Activated CD4-positive, alpha-beta T cell treated with anti-CD3 and anti-CD28 coated beads for 24 hours (primary cell): ENCODE measurements at places on chromosomes 2 and 18.
A peak's percentile ranks its signal among the peaks of the same experiment; 100 is the strongest.

DNA sequence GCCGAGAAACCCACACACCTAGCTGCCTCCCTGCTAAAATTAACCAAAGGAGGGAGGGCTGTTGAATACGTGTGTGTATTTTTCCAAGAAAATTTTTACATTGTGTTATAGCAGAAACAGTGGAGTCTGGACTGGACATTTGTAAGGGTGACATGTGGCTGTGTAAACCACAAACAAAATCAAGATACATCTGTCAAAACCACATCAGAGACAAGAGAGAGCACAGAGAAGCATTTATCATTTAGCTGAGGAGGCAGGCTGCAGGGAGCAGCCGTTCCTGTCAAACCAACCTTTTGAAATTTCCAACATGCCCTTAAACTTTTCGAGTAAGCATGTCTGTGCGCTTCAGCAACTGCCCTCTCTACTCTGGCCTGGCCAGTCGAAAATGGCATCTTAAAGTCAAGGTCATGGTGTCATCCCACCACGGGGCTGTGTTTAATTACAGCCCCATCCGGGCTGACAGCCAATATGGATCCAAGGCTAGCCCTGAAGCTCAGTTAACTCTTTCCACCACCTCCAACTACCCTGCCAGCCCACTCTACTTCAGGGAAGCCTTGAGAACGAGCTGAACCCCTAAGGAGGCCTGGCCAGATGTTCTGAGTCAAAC lies 8.4 kb downstream of the BCL11A start:
- no peak for DNase-seq

GRCh38 chr2:33420726-33421125 lies 55.7 kb upstream of the RASGRP3 start:
- no peak for DNase-seq

GRCh38 chr2:222523783-222524544 lies 99.6 kb downstream of the SGPP2 start:
- no peak for DNase-seq

DNA sequence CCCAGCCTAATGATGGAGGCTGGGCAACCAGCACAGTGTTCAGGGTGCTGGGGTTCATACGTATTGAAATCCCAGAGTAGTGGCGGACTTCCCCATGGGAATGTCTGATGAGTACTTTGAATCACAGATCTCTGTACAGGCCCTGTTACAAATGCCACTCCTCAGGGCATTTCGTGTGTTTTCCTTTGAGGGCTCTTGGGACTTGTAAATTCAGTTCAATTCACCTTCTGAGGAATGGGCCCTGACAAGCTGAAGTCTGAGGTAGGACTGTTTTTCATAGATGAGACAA lies 288 bp upstream of the RDH14 start:
- no peak for DNase-seq

DNA sequence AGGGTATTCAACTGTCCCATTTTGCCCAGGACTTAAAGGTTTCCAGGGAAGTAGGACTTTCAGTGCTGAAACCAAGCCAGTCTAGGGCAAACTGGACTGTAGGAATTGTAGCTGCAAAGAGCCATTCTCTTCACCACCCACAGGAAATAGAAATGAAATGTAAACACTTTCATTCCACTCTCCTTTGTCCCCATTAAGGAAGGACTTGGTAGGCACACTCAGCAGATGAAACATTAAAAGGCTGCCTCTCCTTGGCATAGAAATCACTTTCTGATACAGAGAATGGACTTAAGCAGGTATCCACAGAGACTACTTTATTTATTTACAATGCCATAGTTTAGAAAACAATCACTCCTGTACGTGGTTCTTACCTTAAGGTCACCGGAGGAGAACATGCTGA lies 102.9 kb upstream of the CCDC195 start:
- no peak for DNase-seq

DNA sequence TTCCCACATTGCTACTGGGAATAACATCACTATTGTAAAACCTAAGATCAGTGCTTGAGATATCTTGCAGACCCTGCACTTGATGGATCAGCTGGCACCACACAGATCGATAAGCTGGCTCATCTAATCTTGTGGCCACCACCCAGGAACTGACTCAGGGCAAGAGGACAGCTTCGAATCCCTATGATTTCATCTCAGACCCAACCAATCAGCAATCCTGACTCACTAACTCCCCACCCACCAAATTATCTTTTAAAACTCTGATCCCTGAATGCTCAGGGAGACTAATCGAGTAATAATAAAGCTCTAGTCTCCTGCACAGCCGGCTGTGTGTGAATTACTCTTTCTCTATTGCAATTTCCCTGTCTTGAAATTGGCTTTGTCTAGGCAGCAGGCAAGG lies 11.3 kb upstream of the TEX44 start:
- no peak for DNase-seq

DNA sequence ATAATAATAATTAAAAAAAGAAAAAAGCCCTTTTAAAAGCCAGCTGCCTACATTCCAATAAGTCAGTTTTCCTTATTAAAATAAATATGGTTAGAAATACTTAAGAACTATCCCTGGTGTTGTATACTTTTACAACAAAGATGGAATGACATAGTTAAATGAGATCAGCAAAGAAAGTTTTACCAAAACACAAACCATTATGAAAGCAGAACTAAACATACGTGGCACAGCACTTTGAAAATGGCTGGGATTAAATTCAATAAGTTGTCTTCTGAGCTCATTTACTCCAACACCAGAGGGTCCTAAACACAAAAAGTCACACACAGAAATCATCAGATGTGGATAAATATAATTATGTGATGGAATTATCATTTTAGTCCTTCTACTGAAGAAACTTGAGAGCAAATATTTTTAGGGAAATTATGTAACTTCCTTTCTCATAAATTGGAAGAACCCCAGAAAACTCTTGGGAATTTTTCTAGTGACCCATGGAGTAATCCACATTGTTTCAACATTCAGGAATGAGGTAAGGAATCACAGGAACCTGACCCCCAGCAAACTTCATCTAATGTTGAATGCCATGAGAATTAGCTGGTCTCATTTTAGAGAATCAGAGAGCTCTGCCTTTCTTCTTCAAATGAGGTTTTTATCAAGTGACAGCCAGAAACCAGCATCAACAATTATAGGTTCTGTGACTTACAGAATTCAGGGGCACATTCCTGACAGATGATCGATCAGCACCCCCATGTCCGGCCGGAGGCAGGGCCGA lies 11.5 kb upstream of the TMEM237 start:
- no peak for DNase-seq

- DNase-seq, result no peak
Observed at GRCh38 chr2:208406474-208407451, at the start of gene PTH2R. PTH2R (plus strand) TSS chr2:208406792; CDS start chr2:208407044, 252 bp downstream.

DNA sequence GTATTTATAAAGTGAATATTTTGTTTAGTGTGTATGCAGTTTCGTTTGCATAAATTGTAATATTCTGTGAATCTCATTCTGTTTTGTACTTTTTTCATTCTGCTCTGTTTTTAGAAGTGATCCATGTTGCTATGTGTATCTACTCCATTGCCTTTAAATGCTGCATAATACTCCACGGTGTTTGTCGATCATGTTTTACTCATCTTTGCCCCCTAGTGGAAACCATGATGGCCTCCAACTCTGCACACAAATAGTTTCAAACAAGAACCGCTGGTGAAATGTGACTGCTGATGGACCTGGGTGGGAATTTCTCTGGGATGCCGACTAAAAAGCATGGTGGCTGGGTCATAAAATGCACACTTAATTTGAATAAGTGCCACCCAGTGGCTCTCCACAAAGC lies 32.0 kb upstream of the SKOR2 start:
- no peak for DNase-seq

GRCh38 chr2:84879584-84880394 lies 1.1 kb downstream of the TRABD2A start:
- DNase-seq, result no peak

- DNase-seq, result peak; percentile 13
Observed at GRCh38 chr2:23566241-23567142, 181.5 kb downstream of the KLHL29 start.

GRCh38 chr2:11873356-11874154 lies 127.1 kb downstream of the LPIN1 start:
- no peak for DNase-seq

DNA sequence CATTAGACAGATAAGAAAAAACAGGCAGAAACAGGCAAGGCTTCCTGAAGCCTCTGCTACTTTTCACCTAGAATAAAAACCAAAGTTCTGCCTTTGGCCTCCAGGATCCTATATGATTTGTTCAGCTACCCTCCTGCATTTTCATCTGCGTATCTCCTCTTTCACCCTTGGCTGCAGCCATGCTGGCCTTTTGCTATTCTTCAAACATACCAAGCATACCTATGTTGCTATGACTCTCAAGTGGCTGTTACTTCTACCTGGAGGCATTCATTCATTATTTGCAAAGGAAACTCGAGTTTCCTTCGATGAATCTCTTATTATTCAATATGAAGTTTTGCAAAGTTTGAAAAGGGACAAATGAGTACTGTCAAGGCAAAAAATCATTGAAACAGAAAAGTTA lies 106.4 kb upstream of the HNMT start:
- no peak for DNase-seq

DNA sequence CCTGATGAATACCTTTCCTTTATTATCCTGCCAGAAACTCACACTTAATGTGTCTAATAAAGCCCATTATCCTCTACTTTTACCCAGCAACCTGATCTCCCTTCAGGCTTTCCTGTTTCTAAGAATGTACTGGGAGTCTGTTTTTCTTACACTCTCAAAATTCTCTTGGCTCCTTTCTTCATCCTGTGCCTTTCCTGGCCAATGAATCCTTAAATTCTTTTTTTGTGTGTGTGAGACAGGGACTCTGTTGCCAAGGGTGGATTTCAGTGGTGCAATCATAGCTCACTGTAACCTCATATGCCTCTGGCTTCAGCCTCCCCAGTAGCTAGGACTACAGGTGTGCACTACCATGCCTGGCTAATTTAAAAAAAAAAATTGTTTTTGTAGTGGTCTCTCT lies 72.7 kb downstream of the MAP2 start:
- no peak for DNase-seq

GRCh38 chr18:47547539-47548202 lies 296.2 kb upstream of the SKOR2 start:
- DNase-seq, result no peak

DNA sequence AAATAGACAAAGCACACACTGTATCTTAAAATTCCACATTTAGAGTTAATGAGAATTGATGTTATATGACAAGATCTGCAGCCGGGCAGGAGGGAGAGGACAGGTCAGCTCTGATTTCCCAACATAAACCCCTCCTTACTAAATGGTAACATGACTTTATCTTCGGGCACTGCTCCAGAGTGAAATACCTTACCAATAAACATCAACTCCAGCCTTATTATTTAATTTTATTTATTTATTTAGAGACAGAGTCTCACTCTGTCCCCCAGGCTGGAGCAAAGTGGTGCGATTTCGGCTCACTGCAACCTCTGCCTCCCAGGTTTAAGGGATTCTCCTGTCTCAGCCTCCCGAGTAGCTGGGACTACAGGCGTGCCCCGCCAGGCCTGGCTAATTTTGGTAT lies 1.7 kb downstream of the CYB5A start:
- DNase-seq, result no peak

GRCh38 chr2:129459881-129460280 lies 519.6 kb upstream of the RAB6C start:
- DNase-seq, result no peak

DNA sequence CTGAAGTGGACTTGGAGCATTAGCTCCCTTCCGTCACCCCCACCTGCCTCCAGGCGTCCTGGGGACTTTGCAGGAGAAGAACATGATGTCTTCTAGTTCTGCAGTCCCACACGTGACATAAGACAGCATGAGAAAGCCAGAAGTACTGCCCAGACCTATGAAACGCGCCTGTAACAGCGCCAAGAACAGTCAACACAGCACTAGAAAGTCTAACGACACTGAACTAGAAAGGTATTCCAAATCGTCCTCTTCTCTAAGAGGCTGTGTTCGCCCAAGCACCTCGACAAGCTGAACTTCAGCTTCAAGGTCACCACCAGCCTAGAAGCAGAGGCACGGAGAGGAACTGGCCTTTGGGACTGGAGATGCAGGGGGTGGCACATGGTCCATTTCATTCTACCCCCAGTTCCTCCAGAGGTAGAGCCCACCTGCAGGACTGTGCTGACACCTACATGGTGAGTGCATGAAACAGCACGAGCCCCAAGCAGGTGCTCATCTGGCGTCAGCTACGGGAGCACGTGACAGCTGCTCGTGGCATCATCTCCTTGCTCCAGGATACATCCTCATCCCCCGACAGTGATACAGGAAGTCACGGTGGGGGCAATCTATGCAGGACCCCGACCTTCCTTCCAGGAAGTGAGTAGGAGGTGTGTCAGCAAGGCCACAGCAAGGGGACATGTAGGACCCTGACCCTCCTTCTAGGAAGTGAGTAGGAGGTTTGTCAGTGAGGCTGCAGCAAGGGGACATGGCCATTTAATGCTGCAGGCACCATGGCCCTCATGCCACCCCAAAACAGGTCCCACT lies 3.7 kb downstream of the HDAC4 start:
- no peak for DNase-seq

DNA sequence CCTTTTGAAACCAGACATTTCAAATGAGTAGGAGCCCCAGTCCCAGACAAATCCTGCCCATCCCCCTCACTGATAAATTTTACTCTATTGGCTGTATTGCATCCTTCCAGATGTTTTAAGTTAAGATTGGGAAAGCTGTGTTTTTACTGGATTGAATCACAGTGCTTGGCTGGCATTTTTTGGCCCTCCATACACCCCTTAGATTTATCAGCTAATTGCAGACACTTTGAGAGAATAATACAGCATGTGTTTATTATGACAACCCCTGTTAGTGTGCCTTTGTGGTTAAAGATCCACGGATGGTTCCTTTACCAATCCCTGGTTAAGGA lies 74.9 kb downstream of the ANTXR1 start:
- DNase-seq, result no peak

- no peak for DNase-seq
Observed at GRCh38 chr2:119862127-119862889, 102.6 kb downstream of the PTPN4 start.

DNA sequence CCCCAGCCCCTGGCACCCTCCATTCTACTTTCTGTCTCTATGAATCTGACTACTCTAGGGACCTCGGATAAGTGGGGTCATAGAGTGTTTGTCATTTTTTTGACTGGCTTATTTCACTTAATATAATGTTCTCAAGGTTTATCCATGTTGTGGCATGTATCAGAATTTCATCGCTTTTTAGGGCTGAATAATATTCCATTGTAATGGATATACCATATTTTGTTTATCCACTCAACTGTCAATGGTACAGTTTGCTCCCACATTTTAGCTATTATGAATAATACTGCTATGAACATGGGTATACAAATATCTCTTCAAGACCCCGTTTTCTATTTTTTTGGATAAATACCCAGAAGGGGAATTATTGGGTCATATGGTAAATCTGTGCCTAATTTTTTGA lies 7.4 kb downstream of the TRAF3IP1 start:
- DNase-seq, result no peak

GRCh38 chr2:42102024-42102590 lies 54.3 kb downstream of the PKDCC start:
- DNase-seq, result peak; percentile 72
